ENCODE measurements at places on chromosomes 4 and X.

DNA sequence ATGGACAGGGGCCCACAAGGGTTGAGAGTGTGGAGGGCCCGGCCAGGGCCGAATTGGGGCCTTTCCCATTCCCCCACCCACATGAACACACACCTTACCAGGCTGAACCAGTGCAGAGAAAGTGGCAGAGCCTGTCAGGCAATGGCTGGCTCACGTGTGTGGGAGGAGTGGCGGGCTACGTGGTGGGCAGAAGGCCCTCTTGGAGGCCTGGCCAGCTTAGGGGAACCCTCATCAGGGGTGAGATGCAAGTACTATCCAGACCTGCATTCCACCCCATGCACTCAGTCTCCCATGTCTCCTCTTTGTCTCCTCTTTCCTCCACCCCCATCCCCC lies 965 bp downstream of the TCEAL4 start:
- no peak for DNase-seq

- DNase-seq, result no peak
Measured at GRCh38 chr4:94932366-94932765, 174.6 kb downstream of the BMPR1B start.

GRCh38 chr4:4968161-4968725 lies 51.0 kb downstream of the CYTL1 start:
- no peak for DNase-seq

- no peak for DNase-seq
Measured at GRCh38 chrX:42128587-42128986, 205.2 kb upstream of the CASK start.

DNA sequence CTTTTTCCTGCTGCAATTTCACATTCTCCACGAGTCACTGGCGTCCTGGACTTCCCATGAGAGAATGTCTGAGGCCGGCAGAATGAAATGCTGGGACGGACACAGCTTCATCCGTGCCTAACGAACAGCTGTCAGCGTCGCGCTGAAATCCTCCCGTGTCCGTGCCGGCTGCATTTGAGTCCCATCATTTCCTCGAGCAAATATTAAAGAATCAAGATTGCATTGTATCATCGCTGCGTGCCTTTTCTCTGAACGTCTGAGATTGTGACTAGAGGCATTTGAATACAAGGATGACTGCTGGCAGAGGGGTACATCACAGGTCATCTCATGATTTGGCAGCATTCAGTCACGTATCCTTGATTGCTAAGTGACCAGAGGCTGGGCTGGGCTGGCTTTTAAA lies 279.9 kb downstream of the ASMT start:
- no peak for DNase-seq

GRCh38 chr4:89615051-89615450 lies 221.9 kb downstream of the SNCA start:
- no peak for DNase-seq
